ENCODE measurements at places on chromosomes 13 and 19. TPM values are rescaled to one million over a fixed set of nuclear protein-coding genes. Genes with fewer than 3 reads are reported as not detected.

The VSTM1 gene
- not detected for total RNA-seq

The MED26 gene
- total RNA-seq: 9.3 TPM

The PAF1 gene
- total RNA-seq: 34.6 TPM

The MCEMP1 gene
- not detected for total RNA-seq

The KLF1 gene
- total RNA-seq: 2.1 TPM

The IGFL3 gene
- total RNA-seq: not detected

The LRP3 gene
- total RNA-seq: 40.1 TPM

Data from camera-type eye (tissue), 1 donor.